Spleen (tissue), 13 donors: ENCODE measurements at places on chromosomes 7 and 10.

- DNase-seq = no peak
Measured at GRCh38 chr7:22821702-22822485, 755 bp downstream of the TOMM7 start.

DNA sequence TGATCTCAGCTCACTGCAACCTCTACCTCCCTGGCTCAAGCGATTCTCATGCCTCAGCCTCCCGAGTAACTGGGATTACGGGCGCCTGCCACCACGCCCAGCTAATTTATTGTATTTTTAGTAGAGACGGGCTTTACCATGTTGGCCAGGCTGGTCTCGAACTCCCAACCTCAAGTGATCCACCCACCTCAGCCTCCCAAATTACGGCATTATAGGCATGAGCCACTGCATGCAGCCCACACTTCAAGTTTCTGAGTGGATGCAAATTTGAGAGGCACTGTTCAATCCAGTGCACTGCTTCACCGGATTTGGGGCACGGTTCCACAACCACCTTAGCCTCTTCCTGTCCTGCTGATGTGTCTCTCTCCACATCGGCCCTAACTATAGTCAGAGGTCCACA is 16.5 kb downstream of the CNPY1 start:
- DNase-seq = no peak

GRCh38 chr7:114923403-114923713 is 1.5 kb downstream of the MDFIC start:
- no peak for DNase-seq

- no peak for DNase-seq
Measured at GRCh38 chr7:88866265-88866863, 70.8 kb upstream of the TEX47 start.

DNA sequence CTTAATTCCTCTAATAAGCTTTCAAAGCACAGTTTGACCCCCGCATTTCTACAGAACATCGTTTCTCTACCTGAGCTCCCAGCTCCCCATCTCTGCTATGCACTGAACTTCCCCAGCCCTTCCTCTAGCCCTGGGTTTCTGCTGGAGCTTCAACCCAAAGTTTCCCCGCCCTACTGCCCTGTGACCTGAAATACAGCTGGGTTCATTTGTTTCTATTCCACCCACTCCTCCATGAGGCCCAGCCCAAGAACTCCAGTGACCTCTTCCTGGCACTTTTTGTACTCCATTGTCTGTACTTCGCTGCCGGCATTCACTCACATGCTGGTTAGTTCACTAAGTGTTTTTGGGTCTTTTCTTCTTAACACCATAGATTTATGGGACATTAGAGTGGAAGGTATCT is 35.8 kb downstream of the ADRB1 start:
- no peak for DNase-seq

GRCh38 chr7:6158424-6159096 is 113.9 kb downstream of the CYTH3 start:
- no peak for DNase-seq

DNA sequence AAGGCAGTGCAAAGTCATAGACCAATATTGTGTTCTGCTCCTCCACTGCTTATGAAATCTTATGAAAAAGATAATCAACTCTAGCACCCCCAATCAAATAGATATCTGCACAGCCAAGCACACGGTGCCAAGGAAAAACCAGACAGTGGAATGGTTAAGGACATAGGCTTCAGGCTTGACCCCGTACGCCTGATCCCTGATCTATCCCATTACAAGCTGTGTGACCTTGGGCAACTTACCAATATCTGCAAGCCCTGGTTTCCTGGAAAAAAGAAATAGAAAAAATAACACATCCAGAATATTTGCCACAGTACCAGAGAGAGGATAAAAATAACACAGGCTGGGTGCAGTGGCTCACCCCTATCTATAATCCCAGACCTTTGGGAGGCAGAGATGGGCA is 56.9 kb downstream of the GRB10 start:
- DNase-seq = no peak

GRCh38 chr7:113764401-113765035 is 154.3 kb downstream of the PPP1R3A start:
- no peak for DNase-seq

- no peak for DNase-seq
Measured at GRCh38 chr7:44764665-44765578, 16.3 kb downstream of the ZMIZ2 start.

GRCh38 chr10:25023278-25023677 is 6.9 kb downstream of the THNSL1 start:
- DNase-seq = no peak

DNA sequence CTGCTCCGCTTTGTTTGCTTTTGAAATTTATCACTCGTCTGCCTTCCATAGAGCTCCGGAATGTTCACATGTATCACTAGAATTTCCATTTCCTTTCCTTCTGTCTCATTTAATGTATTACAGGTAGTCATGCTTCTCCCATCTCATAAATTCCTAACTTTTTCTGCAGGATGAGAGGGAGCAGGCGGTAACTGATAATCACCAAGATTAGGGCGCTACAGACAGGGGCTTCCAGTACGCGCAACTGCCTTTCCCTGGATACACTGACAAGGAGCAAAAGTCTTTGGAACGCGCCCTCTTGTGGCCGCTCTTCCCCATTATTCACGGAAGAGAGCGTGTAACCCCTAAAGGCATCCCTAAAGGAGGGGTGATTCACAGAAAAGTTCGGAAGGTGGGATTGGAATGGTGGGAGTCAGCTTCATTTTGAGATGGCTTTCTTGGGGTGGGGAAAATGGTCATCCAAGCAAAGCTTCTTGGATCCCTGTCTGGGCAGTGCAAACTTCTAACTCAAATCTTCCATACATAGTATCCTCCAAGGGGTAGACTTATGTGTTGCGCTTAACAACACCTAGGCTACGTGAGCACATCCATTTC is 6.5 kb downstream of the INHBA start:
- peak; percentile 85 for DNase-seq

- DNase-seq = no peak
Measured at GRCh38 chr7:50825465-50825864, 42.8 kb upstream of the GRB10 start.

DNA sequence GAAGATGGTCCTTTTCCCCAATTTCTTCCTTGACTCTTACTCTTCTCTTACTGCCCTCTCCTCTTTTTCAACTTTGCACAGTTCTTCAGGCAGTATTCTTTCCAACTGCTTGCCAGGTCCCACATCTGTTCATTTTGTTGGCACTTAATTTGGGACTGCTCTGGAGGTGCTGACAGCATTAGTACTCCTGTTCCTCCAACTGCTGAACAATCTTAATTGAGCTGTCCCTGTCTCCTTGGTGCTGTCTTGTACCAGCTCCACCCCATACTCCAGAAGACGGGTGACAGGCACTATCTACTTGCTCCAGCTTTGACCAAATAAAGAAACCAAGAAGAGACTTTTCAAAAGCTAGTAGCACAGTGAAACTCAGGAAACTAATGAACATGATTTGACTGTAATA is 160.0 kb downstream of the PDE1C start:
- DNase-seq = no peak

DNA sequence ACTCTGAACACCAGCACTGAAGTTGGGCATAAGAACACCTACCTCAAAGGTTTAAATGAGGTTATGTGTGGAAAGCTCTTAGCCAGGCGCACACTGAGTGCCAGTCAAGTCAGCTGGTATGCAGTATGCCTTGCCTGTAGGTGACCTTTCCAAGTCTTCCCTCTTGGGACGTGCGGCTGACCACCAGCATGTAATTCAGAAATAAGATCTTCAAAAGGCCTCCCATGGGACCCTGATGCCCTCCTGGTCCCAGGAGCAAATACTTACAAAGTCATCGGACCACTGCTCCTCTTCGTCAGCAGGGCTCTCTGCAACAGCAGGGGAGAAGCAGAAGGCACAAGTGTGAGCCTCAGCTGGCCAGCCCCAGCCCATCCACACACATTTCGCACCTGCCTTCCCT is 40.8 kb downstream of the BLNK start:
- DNase-seq = no peak

- DNase-seq = no peak
Measured at GRCh38 chr7:87456247-87456646, 19.2 kb downstream of the ABCB4 start.

DNA sequence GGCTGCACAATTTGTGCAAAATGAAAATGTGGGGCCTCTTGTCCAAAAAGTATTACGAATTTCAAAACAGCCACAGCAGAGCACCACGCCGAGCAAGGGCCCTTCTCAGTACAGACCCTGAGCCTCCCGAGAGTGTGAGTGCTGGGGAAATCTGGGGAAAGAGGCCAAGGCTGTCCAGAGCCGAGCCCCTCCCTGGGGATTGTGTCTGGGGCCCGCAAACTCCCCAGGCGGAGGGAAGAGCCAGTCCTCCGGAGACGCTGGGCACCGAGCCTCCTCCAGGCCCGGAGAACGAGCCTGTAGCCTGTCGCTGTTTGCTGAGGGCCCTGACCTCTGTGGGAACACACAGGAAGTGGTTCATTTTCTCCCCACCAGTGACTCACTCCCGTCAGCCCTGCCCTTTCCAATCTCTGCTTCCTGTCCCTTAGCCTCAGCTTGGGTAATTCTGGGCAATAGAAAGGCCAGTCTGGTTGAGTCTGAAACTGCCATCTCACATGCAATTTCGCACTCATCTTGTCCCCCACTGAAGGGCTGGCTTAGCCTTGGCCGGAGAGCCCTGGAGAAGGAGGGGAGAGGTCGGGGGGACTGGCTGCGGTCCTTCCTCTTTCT is 19.5 kb upstream of the GNA12 start:
- DNase-seq = peak; percentile 87

DNA sequence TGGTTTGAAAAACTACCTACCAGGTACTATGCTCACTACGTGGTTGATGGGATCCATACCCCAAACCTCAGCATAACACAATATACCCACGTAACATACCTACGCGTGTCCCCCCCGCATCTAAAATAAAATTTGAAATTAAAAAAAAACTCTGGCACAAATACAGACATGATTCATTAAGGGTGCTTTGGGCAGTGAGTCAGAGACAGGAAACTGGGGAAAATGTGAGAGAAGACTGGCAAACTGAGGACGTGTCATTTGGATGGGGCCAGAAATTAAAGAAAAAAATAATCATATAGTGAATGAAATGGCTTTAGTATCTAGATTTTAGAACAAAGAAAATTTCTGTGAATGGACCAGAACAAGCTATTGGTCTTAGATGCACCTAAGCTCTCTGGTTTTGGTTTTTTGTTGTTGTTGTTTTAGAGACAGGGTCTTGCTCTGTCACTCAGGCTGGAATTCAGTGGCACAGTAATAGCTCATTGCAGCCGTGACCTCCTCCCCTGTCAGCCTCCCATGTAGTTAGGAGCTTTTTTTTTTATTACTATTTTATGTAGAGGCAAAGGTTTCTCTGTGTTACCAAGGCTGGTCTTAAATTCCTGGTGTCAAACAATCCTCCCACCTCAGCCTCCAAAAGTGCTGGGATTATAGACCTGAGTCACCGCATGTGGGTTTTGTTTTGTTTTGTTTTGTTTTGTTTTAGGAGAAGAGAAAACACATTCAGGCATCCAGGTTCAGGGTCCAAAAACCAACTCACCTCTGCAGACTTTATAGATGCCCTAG is 5.9 kb upstream of the PRSS58 start:
- no peak for DNase-seq

GRCh38 chr7:25565002-25565401 is 336.7 kb upstream of the NPVF start:
- DNase-seq = no peak

DNA sequence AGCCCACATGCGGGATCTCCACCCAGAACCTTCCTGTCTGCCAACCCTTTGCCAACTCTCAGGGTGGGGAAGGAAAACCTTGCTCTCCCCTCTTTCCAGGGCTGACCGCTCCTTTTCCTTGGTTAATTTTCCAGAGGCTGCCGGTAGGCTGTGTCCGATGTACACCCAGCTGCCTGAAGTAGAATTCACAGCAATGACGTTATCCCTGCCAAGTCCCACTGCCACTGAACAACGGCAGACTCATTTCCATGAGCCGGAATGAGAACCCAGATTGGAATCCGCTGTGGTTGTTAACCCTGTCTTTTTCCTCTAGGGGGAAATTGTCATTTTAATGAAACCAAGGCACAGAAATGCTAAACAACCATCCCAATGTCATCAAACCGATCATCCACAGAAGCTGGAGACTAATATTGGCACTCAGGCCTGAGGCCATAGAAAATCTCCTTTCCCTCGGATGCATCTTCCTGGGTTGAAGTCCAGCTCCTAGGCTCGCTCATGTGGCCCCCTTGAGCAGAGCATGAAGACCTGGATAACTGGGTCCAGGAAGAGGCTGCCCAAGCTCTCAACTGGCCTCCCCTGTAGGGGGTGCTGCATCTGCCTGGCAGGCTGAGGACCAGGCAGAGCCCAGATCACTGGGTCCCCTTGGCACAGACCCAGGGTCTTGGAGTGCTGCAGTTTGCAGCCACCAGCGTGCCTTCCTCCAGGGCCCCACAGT is 30.4 kb downstream of the KLRG2 start:
- DNase-seq = no peak

- no peak for DNase-seq
Measured at GRCh38 chr7:94403546-94403945, 8.9 kb downstream of the COL1A2 start.

GRCh38 chr7:149723795-149724495 is 49.4 kb downstream of the ZNF467 start:
- peak; percentile 43 for DNase-seq

GRCh38 chr10:49360271-49361177 is 35.4 kb downstream of the DRGX start:
- DNase-seq = no peak

DNA sequence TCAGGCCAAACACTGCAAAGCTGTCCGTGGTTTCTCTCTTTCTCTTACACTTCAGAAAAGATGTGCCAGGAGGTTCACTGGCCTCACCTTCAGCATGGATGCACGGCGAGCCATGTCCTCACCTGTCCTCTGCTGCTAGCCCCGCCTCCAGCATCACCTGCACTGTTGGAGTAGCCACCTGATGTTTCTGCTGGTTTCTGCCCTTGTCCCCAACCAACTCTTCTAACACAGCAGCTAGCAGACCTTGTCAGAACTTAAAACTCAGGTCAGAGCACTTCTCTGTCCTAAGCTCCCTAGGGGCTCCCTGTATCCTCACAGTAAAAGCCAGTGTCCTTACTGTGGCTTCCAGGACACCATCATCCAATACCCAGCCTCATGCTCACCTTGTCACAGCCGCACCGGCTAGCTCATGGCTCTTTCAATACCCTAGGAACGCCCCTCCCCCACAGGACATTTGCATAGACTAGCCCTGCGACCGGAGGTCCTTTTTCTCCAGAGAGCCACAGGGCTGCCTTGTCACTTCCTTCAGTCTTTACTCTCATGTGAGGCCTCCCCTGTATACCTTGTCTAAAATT is 15.2 kb downstream of the PALD1 start:
- peak; percentile 88 for DNase-seq

DNA sequence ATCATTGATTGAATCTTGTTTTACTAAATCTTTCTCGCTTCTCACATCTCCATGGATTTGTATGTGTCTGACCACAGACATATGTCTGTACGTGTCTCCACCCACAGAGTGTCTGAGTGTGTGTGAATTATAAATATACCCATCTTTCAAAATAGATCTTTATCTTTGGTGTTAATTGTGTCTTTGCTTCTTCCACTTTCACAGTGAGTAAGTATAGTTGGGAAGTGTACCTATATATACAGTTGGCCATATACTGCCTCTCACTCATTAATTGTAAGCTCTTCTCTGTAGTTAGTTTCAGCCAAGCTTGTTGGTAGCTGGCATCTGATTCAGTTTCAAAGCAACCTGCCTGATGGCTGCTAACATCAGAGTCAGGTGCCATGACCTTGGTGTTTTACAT is 18.4 kb downstream of the EEPD1 start:
- DNase-seq = no peak
